ENCODE measurements at places on chromosomes 6 and 20. TPM values are rescaled to one million over a fixed set of nuclear protein-coding genes. Genes with fewer than 3 reads are reported as not detected.

DNA sequence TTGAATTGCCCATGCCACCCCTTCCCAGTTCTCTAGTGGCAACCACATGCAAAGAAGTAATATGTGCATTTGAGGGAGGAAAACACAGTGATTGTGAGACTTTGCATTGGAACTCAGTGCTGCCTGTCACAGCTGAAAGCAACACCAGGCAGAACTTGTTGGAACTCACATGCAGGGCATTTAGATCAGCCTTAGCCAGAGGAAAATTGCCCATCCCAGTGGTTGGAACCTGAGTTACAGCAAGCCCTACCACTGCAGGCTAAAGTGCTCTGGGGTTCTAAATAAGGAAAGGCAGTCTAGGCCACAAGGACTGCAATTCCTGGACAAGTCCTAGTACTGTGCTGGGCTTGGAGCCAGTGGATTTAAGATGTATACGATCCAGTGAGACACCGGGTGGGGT is 245.3 kb upstream of the UFL1 start:
- DNase-seq = no peak
- H3K36me3 ChIP-seq = no peaks in the 10 kb centered on the region
- no peaks in the 10 kb centered on the region for H3K27me3 ChIP-seq
- H3K4me3 ChIP-seq = no peak overlapping the region
- H3K27ac ChIP-seq = no peak overlapping the region

DNA sequence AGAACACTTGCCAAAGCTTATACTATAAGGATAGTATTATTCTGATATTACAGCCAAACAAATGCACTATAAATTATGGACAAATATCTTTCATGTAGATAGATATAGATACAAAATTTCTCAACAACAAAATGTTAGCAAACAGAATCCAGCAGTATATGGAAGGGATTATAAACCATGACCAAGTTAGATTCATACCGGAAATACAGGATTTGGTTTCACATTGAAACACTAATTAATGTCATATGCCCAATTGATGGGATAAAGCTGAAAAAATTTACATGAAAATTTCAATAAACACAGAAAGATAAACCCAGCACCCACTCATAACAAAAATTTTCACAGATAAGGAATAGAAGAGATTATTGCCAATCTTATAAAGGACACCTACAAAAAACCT is 770.3 kb upstream of the SLC35B3 start:
- H3K4me3 ChIP-seq = no peak overlapping the region
- H3K4me1 ChIP-seq = no peaks in the 10 kb centered on the region
- no peaks in the 10 kb centered on the region for H3K27me3 ChIP-seq

The C20orf141 gene
- not detected for total RNA-seq

DNA sequence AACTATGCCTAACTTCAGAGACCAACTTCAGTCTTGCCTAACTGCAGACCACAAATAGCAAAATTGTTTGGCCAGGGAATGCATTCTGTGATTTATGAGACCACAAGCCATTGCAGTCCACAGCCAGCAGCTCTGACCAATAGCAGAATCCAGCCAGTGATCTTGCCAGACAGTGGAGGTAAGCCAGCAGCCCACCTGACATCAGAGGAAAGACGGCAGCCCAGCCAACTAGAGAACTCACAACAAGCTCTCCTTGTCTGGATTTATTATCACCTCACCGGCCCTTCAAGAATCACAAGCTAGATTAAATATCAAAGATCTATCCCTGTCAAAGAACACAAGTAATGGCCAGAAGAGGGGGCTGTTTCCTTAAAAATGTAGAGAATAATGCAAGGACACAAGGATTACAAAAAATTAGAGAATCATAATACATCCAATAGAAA is 66.5 kb upstream of the SLC35F1 start:
- H3K4me3 ChIP-seq = no peak overlapping the region
- DNase-seq = no peak
- H3K4me1 ChIP-seq = no peaks in the 10 kb centered on the region
- H3K27ac ChIP-seq = no peak overlapping the region
- H3K27me3 ChIP-seq = no peaks in the 10 kb centered on the region

The CD93 gene
- total RNA-seq = 0.82 TPM

GRCh38 chr20:50872560-50873425 is 58.4 kb downstream of the ADNP start:
- H3K27ac ChIP-seq = no peak overlapping the region
- no peaks in the 10 kb centered on the region for H3K27me3 ChIP-seq
- no peaks in the 10 kb centered on the region for H3K4me1 ChIP-seq
- H3K36me3 ChIP-seq = peaks cover 2% of the 10 kb centered on the region
- no peak overlapping the region for H3K4me3 ChIP-seq
- no peak for DNase-seq

- no peaks in the 10 kb centered on the region for H3K4me1 ChIP-seq
- H3K27ac ChIP-seq = no peak overlapping the region
- no peaks in the 10 kb centered on the region for H3K36me3 ChIP-seq
- no peak overlapping the region for H3K4me3 ChIP-seq
- H3K27me3 ChIP-seq = no peaks in the 10 kb centered on the region
- DNase-seq = no peak
Observed at GRCh38 chr6:93940381-93940780, 521.0 kb upstream of the EPHA7 start.

- no peaks in the 10 kb centered on the region for H3K36me3 ChIP-seq
- peaks cover 20% of the 10 kb centered on the region for H3K27me3 ChIP-seq
- H3K4me3 ChIP-seq = no peak overlapping the region
Observed at GRCh38 chr20:62744741-62745191, 36.1 kb downstream of the NTSR1 start.

DNA sequence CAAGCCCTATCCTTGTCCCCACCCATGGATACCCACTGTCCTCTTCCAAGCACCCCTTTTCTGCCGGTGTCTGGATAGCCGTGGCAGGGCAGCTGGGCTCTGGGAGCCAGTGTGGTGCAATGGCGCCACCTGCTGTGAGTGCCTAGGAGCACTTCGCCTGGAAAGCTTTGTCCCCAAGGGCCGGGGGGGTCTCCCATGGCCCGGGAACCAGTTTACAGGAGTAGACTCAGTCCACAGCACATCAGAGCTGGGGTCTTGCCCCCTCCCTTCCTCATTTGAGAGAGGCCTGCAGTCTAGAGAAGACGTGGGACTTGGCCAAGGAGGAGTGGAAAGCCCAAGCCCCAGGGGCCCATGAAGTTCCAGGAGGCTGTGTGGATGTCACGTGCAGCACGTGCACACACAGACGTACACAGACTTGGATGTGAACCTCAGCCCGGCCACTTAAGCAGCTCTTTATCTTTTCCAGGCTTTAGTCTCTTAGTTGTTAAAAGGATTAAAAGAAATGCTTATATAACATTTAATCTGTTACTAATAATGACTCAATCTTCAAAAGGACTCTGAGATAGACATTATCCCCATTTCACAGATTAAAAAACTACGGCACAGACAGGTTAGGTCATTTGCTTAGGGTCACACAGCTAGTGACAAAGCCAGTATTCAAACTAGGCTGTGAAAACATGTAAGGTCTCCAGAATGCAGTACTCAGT is 40.9 kb upstream of the CDH22 start:
- DNase-seq = peak; percentile 65
- peaks cover 11% of the 10 kb centered on the region for H3K36me3 ChIP-seq
- no peak overlapping the region for H3K27ac ChIP-seq

The WFDC10B gene
- not detected for total RNA-seq

DNA sequence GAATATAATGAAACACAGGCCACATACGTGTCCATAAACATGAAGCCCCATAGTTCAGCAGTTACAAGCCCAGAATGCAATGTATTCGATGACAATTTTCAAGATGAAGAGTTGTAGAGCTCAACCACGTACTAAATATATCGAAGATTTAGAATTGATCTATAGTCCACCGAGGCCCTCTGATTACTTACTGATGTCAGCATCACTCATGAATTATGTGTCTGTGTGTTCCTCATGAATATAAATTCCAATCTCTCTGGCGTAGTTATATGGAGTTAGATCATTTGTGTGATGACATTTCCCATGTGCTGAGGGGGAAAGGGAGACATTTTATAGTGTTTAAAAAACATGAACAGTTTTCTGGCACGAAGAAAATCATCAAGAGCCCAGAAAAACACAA is 97.5 kb downstream of the PFDN4 start:
- H3K27ac ChIP-seq = no peak overlapping the region
- H3K27me3 ChIP-seq = no peaks in the 10 kb centered on the region
- H3K4me1 ChIP-seq = no peaks in the 10 kb centered on the region
- no peaks in the 10 kb centered on the region for H3K36me3 ChIP-seq
- H3K4me3 ChIP-seq = no peak overlapping the region

The PRDM1 gene
- 14.7 TPM for total RNA-seq

- peaks cover 15% of the 10 kb centered on the region for H3K4me1 ChIP-seq
- no peaks in the 10 kb centered on the region for H3K27me3 ChIP-seq
- no peak for DNase-seq
- H3K4me3 ChIP-seq = no peak overlapping the region
Observed at GRCh38 chr6:2809015-2809414, 32.6 kb downstream of the SERPINB1 start.

- no peaks in the 10 kb centered on the region for H3K27me3 ChIP-seq
- H3K27ac ChIP-seq = no peak overlapping the region
- H3K36me3 ChIP-seq = peaks cover 31% of the 10 kb centered on the region
Observed at GRCh38 chr20:3042625-3043024, 797 bp upstream of the GNRH2 start.

GRCh38 chr20:9270831-9271230 is 201.9 kb downstream of the PLCB4 start:
- H3K27me3 ChIP-seq = no peaks in the 10 kb centered on the region
- no peak overlapping the region for H3K4me3 ChIP-seq
- no peaks in the 10 kb centered on the region for H3K4me1 ChIP-seq
- DNase-seq = no peak

The MYB gene
- 7.5 TPM for total RNA-seq

The CASS4 gene
- 17.8 TPM for total RNA-seq

DNA sequence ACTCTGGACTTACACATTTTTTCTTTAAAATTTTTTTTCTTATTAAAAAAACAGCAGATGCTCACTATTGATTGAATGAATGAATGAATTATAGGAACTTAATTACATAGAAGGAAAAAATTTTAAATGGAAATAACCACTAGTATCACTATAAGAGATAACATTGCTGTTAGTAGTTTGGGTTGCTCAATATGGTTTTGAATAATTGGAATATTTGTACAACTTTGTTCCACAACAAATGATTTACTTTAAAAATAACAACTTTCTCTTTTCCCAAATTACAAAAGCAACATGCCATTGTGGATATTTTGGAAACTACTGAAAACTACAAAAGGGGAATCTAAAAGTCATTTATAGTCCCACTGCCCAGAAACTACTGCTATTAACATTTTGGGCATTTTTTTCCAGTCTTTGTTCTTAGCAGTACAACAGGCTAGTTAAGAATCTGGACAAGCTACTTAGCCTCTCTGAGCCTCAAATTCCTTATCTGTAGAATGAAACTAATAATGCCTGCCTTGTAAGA is 61.0 kb upstream of the REV3L start:
- no peak for DNase-seq
- H3K36me3 ChIP-seq = no peaks in the 10 kb centered on the region
- no peaks in the 10 kb centered on the region for H3K27me3 ChIP-seq

DNA sequence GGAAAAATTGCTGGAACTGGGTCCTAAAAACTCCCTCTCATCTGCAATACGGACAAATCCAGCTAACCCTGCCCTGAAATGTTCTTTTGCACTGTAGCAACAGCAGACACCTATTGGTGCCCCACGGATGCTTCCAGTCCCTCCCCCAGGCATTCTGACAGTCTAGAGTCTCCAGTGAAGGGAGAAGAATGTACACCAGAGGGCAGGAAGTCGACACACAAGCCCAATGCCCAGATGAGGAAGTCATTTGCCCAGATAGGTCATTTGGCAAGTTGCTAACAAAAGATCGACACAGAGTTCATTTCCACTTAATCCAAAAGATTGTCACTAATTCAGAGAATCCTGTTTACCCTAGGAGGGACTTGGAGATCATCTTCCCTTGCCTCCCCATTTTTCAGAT is 293.0 kb upstream of the PRDM1 start:
- H3K36me3 ChIP-seq = peaks cover under 1% of the 10 kb centered on the region
- H3K4me1 ChIP-seq = peaks cover 41% of the 10 kb centered on the region
- H3K27ac ChIP-seq = peak overlapping the region; percentile 53
- H3K4me3 ChIP-seq = no peak overlapping the region
- no peaks in the 10 kb centered on the region for H3K27me3 ChIP-seq
- DNase-seq = peak; percentile 41

The YTHDF1 gene
- total RNA-seq = 38.7 TPM

The GMPR gene
- total RNA-seq = 8.9 TPM

The PRICKLE4 gene
- total RNA-seq = 0.40 TPM

DNA sequence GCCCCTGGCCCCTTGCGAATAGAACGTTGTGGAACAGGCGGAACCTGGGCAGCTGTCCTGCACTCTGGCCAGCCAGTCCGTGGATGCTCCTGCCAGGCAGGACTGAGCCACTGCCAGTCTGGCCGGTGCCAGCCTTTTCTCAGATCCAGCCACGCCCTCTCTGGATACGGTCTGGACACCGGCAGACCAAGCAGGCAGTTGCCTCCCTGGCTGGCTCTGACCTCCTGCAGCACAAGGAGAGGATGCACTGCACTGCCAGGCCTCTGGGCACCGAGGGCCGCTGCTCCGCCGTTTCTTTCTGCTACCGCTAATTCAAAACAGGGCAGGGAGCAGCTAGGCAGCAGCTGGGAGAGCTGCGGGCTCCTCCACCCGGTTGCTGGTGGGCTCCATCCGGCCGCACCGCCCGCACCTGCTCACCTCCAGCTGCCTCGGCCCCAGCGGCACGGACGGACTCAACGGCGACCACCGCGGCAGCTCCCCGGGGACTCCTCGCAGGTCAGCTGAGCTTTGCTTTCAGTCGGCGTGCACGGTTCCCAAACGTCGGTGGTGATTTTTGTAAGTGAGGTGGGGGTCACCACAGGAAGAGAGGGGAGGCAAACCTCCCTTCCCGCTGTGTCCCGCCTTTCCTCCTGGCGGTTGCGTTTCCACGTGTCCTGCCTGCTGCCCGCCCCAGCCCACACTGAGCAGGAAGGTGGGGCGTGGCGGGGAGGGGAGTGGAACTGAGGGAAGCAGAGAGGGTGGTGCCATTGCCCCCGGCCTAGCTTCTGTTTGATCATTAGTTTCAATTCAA is 30.3 kb upstream of the AFDN start:
- peaks cover 5% of the 10 kb centered on the region for H3K4me1 ChIP-seq
- H3K27me3 ChIP-seq = peaks cover 45% of the 10 kb centered on the region
- no peak overlapping the region for H3K27ac ChIP-seq
- H3K36me3 ChIP-seq = no peaks in the 10 kb centered on the region
- peak overlapping the region; percentile 12 for H3K4me3 ChIP-seq
